ENCODE measurements at places on chromosomes 12 and 14.
A peak's percentile ranks its signal among the peaks of the same experiment; 100 is the strongest.

DNA sequence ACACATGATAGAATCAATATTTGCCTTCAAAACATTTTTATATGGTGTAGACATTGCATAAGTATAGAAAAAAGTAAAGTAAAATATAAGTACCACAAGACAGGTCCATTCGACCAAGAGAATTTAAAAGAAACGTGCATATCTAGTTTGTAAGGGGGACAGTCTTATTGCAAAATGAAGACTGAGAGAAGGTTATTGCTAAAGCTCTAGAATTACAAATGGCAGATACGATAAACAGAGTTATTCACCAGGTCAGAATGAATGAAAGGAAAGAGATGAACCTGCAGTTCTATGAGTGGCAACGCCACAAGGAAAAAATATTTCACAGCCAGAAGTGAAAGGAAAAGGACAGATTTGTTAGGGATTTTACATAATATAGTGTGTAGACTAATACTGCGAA, 224.8 kb downstream of the PTPRO start:
- no peak for DNase-seq

DNA sequence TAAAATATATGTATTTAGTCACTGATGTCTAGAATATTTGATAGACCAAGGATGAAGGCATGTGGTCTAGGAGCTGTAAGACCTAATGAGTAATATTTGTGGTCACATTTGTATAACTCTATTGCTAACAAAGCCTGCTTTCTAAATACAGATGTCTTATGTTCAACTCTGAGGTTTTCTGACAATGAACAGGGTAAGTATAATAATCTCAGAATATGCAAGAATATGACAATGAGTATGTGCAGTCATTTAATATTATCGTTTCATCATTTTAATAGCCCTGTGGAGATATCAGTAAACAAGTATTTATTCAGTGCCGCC, 389.6 kb downstream of the LRIG3 start:
- DNase-seq: no peak

DNA sequence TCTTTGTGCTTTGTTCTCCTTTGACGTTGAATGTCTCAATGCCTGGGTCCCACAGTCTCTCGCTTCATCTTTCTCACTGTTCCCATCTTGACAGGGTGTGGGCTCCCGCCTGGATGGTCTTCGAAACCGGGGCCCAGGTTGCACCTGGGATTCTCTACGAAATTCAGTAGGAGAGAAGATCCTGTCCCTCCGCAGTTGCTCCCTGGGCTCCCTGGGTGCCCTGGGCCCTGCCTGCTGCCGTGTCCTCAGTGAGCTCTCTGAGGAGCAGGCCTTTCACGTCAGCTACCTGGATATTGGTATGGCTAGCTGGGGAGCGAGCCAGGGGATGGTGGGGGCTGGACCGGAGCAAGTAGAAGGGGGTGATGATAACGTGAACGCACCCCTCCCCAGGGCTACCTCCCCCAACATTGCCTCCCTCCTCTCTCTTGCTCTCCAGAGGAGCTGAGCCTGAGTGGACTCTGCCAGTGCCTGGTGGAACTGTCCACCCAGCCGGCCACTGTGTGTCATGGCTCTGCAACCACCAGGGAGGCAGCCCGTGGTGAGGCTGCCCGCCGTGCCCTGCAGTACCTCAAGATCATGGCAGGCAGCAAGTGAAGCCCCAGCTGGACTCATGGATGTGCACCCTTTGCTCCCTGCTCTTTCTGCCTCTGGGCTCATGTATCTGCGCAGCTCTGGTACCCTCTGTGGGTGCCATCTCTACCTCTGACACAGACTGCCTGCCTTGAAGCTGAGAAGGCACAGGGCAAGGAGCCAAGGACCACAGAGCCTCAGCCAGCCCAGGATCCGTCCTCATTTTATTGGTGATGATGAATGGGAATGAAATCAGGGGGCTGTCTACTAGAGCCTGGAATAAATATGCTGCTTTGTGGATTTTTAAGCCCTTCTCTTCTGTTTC, 1.5 kb downstream of the NPFF start:
- no peak for DNase-seq

- DNase-seq: no peak
Measured at GRCh38 chr14:58368956-58369355, 26.8 kb upstream of the TOMM20L start.

GRCh38 chr12:26658991-26659390, 174.0 kb downstream of the ITPR2 start:
- no peak for DNase-seq

- no peak for DNase-seq
Measured at GRCh38 chr12:5525783-5526367, 94.0 kb downstream of the NTF3 start.

- no peak for DNase-seq
Measured at GRCh38 chr12:113899561-113900471, 66.3 kb downstream of the RBM19 start.

GRCh38 chr12:49865109-49865781, 22.3 kb upstream of the BCDIN3D start:
- DNase-seq: no peak

DNA sequence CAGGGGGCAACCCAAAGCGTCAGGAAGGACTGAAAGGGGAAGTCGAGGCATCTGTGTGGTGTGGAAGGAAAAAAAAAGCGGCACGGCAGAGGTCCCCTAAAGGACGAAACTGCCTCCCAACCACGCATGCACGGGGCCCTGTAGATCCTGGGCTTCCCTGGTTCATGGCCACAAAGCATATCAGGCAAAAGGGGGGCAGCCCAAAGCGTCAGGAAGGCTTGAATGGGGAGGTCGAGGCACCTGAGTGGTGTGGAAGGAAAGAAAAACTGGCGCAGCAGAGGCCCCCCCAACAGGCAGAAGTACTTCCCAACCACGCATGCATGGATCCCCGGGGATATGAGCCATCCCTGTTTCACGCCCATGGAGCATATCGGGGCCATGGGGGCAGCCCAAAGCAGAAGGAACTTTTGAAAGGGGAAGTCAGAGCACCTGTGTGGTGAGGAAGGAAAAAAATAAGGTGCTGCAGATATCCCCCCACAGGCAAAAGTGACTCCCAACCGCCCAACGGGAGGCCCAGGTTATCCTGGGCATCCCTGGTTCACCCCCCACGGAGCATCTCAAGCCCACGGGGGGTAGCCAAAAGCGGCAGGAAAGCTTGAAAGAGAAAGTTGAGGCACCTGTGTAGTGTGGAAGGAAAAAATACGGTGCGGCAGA, 581.2 kb downstream of the ALG10 start:
- no peak for DNase-seq

DNA sequence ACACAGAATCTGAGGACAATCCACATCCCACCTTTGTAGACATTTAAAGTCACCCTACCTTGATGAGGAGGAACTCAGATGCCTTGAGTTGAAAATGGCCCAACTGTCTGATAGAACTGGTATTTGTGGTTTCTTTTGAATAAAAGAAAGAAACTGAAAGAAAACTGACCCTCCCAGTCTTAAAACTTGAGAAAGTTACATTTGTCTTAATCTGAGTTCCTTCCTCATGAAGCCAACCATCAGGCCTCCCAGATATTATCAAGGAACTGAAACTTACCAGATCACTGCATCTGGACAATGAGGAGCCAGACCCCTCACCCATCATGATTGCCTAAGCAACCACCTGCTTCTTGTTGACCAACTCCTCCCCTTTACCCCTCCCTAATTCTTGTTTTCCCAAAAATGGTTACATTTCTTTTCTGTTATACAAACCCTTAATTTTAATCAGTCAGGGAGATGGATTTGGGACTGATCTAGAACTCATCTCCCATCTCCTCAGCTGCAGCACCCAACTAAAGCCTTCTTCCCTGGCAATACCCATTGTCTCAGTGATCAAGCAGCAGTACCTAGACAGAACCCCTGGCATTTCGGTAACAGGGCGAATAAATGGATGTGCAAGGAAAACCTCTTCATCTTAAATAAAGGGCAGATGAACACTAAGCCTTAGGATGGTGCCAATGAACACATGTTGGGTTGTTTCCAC, 72.0 kb upstream of the RESF1 start:
- no peak for DNase-seq

- no peak for DNase-seq
Measured at GRCh38 chr12:40157336-40157735, 51.5 kb upstream of the SLC2A13 start.

- DNase-seq: no peak
Measured at GRCh38 chr14:89108608-89109007, 284.2 kb downstream of the TTC8 start.

- DNase-seq: no peak
Measured at GRCh38 chr14:91164676-91165075, 50.8 kb downstream of the DGLUCY start.

- DNase-seq: no peak
Measured at GRCh38 chr14:63962906-63963305, 110.1 kb downstream of the SYNE2 start.

DNA sequence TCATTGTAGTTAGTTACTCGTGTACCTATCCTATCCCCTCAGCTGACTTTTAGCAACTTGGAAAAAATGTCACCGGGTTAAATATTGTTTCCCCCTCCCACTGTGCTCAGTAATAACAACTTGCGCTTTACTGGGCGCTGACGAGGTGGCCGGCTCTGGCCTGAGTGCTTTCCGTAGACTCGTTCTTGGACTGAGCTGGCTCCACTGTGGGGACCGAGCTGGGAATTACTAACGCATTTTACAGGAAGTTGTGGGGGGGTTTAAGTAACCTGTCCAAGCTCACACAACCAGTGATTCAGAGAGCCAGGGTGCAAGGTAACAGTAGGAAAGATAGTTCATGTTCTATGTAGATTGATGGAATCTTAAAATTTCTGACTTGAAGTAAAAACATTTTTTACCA, 82.5 kb upstream of the KICS2 start:
- DNase-seq: no peak

- no peak for DNase-seq
Measured at GRCh38 chr12:114245555-114245954, 160.4 kb downstream of the TBX5 start.

DNA sequence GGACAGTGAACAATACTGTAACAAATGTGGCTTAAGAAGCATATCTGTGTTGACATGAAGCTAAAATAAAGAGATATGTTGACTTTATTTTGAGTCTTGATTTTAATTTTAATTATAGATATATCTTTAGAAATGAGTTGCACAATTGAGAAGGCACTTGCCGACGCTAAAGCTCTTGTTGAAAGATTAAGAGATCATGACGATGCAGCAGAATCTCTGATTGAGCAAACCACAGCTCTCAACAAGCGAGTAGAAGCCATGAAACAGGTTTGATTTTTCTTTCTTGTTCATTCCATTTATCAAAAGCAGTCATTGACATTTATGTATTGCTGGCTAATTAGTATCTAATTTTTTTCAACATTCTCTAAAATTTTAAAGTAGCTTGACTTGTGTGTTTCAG, 15.8 kb downstream of the FGFR1OP2 start:
- no peak for DNase-seq

DNA sequence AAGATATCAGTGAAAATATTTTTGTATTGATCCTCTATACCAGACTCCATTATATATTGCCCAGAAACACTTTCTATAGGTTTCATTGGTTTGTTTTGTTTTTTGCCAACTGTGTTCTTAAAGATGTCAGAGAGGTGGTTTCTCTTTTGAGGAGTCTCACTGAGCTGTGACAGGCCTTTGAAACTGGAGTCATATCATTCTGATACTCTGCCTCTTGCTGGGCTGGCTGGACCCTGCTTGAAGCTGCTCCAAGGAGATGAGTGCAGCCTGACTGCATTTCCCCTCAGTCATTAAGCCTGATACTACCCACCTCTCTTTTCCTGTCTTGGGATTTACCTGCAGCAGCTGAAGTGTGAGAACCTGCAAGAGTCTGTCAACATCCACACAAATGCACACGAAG, 16.4 kb upstream of the TAS2R30 start:
- no peak for DNase-seq

GRCh38 chr14:50062438-50063085, 53.8 kb downstream of the VCPKMT start:
- DNase-seq: peak; percentile 95

GRCh38 chr12:120472521-120472920, 3.0 kb upstream of the SRSF9 start:
- DNase-seq: no peak

DNA sequence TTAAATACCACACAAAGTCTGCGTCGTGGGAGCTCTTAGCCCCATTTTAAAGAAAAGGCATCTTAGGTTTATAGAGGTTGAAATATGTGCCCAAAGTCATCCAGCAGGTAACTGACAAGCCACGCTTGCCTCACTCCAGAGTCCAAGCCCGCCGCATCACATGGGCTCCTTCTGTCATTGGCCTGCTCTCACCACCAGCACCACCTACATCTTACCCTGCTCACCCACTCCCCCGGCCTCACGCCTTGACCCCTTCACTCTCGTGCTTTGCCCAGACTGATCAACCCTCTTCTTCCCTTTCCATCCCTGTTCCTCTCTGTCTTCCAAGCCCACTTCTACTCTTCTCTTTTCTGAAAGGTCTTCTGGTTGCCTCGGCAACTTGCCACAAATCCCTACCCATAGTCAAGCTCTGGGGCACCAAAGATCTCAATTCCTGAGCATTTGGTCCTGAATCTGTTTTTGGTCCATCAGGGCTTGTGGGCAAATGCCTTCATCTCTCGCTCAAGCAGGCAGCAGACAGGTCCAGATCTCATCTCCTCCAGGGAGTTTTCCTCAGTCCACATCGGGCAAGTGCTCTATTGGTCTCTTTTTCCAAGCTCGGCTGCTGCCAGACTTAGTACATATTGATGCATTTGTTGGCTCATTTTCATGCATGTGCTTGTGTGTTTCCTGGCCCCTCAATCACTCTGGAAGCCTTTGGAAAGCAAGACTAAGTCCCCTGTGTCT, 3.5 kb upstream of the KRT1 start:
- no peak for DNase-seq

DNA sequence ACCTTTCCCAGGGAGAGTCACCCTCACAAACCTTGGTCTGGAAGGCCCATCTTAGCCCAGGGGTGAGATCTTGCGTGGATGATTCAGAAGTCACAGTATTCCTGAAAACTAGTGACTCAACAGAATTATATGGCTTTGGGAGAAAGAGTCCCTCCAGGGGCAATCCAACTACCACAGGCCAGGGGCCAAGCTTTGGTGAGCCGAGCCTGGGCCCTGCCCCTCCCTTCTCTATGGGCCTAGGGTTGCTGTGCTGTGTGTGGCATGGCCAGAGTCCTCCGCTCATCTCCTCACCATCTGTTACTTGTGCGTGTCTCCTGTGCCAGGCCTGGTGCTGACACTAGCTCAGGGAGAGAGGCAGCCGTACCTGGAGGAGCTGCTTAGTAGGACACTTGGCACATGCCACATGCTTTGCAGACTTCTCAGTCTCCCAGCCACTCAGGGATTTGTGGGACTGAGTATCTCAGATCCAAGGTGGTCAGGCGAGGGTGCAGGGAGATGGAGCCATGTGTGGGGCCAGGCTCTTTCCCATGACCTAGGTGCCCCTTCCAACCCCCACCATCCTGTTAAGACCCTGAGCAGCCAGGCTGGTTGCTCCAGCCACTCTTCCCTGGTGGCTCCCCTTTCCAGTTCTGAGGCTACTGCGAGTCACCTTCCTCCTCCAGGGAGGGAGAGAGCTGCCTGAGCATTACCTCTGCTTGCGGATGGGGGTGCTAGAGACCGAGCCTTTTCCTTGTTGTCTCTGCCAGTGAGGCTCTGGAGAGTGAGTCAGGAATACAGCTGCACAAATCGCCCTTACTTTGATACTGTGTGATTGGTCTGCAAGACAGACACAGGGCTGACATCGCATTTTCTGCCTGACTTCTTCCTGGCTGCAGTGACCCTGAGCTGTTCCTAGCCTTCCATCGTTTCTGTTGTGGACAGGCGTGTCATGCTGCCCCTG, 94.1 kb downstream of the SLC25A47 start:
- DNase-seq: no peak

GRCh38 chr12:105099356-105099755, 8.2 kb upstream of the WASHC4 start:
- DNase-seq: no peak

Measured in activated CD4-positive, alpha-beta T cell treated with anti-CD3 and anti-CD28 coated beads, Interleukin-2, amount 50 U/mL, for 16 hours (primary cell).